Calu3 (cell line): ENCODE measurements at places on chromosomes 16 and 17. TPM values are rescaled to one million over a fixed set of nuclear protein-coding genes. Genes with fewer than 3 reads are reported as not detected.

DNA sequence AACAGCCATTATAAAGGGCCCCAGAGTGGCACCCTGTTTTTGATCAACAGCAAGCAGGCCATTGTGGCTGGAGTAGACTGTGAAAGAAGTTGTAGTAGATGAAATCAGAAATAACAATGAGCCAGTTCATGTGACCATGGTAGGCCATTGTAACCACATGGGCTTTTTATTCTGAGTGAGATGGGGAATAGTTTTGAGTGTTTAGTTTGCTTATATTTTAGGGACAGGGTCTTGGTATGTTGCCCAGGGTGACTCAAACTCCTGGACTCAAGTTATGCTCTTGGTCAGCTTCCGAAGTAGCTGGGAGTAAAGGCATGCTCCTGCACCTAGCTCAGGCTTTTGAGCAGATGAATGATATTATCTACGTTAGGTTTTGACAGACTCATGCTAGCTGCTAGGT is 12.0 kb downstream of the CBFB start:
- H3K36me3 ChIP-seq = peaks cover 27% of the 10 kb centered on the region
- H3K27ac ChIP-seq = peak overlapping the region; percentile 28
- no peaks in the 10 kb centered on the region for H3K27me3 ChIP-seq
- DNase-seq = no peak
- H3K4me3 ChIP-seq = no peak overlapping the region

- H3K4me3 ChIP-seq = no peak overlapping the region
- no peaks in the 10 kb centered on the region for H3K27me3 ChIP-seq
- DNase-seq = no peak
- H3K4me1 ChIP-seq = peaks cover 21% of the 10 kb centered on the region
- H3K27ac ChIP-seq = peak overlapping the region; percentile 21
These were observed 87.6 kb downstream of the ZNF778 start for GRCh38 chr16:89304941-89305705.

DNA sequence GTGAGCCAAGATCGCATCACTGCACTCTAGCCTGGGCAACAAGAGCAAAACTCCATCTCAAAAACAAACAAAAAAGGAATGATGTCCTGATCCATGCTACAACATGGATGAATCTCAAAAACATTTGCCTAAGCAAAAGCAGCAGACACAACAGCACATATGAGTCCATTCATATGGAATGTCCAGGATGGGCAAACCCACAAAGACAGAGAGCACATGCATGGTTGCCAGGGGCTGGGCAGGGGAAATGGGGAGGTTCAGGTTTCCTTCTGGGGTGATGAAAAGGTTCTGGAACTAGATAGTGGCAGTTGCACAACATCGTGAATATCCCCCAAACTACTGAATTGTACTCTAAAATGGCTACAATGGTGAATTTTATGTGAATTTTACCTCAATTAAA is 35.3 kb upstream of the RAI1 start:
- no peaks in the 10 kb centered on the region for H3K36me3 ChIP-seq
- no peak overlapping the region for H3K4me3 ChIP-seq
- no peaks in the 10 kb centered on the region for H3K4me1 ChIP-seq
- H3K27me3 ChIP-seq = peaks cover 38% of the 10 kb centered on the region
- DNase-seq = no peak

GRCh38 chr17:27575096-27575911 is 55.7 kb upstream of the LGALS9 start:
- H3K36me3 ChIP-seq = no peaks in the 10 kb centered on the region
- no peak overlapping the region for H3K27ac ChIP-seq
- H3K4me1 ChIP-seq = peaks cover 21% of the 10 kb centered on the region
- no peak overlapping the region for H3K4me3 ChIP-seq
- H3K27me3 ChIP-seq = no peaks in the 10 kb centered on the region

CTRL gene
- total RNA-seq = 2.6 and 3.4 TPM in 2 replicates

ABCC3 gene
- 88.0 and 125 TPM in 2 replicates for total RNA-seq

TBC1D3K gene
- not detected in 2 replicates for total RNA-seq

CDT1 gene
- 74.8 and 82.5 TPM in 2 replicates for total RNA-seq

KRT16 gene
- 3.8 and 4.2 TPM in 2 replicates for total RNA-seq

TEKT3 gene
- total RNA-seq = not detected in 2 replicates

- H3K27ac ChIP-seq = no peak overlapping the region
- no peak for DNase-seq
- no peak overlapping the region for H3K4me3 ChIP-seq
- no peaks in the 10 kb centered on the region for H3K4me1 ChIP-seq
These were observed 293.8 kb downstream of the ABCC12 start for GRCh38 chr16:47861999-47862398.

C16orf89 gene
- total RNA-seq = not detected in 2 replicates

TPSG1 gene
- total RNA-seq = not detected in 2 replicates

- no peak overlapping the region for H3K4me3 ChIP-seq
- peaks cover 59% of the 10 kb centered on the region for H3K36me3 ChIP-seq
- peaks cover 16% of the 10 kb centered on the region for H3K4me1 ChIP-seq
- no peak for DNase-seq
- H3K27me3 ChIP-seq = no peaks in the 10 kb centered on the region
These were observed 9.7 kb upstream of the ARL5C start for GRCh38 chr17:39175695-39176093.

PPP1R27 gene
- not detected in 2 replicates for total RNA-seq

- H3K27me3 ChIP-seq = peaks cover 40% of the 10 kb centered on the region
- no peaks in the 10 kb centered on the region for H3K4me1 ChIP-seq
- peak overlapping the region; percentile 73 for H3K4me3 ChIP-seq
These were observed 1.5 kb downstream of the NTN1 start for GRCh38 chr17:9022573-9023391.

DNA sequence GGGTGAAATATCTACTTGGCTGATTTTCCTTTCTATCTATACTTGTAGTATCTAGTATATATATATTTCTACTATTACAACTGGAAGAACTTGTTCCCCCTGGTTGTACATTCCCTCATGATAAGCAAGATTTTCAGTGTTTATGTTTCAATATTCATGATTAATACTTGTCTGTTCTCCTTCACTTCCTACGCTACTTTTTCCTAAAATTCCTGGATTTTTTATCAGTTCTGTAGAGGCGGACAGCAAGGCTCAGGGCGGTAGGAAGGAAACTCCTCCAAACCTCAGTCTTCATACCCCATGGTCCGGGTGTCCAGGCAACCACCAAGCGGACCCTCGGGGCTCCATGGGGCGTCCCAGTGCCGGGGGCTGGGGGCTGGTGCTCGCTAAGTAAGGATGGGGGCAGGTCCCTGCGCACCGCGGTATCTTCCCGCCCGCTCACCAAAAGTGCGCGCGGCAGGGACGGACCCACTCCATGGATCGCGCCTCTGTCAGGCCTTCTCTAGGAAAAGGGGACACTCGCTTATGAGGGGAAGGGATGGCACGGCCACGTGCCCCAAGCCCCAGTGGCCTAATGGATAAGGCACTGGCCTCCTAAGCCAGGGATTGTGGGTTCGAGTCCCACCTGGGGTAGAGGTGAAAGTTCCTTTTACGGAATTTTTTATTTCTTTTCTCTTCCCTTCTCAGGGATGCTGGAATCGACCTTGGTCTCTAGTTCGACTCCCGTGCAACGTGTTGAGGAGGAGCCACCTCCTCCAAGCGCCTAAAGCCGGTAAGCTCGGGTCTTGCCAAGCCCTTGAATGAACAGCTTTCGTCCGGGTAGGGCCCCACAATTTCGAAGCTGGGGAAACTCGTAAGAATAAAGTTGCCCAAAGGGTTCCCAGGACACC is 13.2 kb downstream of the ATP5PD start:
- peaks cover 16% of the 10 kb centered on the region for H3K27me3 ChIP-seq
- peaks cover 30% of the 10 kb centered on the region for H3K4me1 ChIP-seq
- peak overlapping the region; percentile 97 for H3K4me3 ChIP-seq
- peak; percentile 98 for DNase-seq
- H3K36me3 ChIP-seq = peaks cover 47% of the 10 kb centered on the region

UBB gene
- 973 and 1,004 TPM in 2 replicates for total RNA-seq

DNA sequence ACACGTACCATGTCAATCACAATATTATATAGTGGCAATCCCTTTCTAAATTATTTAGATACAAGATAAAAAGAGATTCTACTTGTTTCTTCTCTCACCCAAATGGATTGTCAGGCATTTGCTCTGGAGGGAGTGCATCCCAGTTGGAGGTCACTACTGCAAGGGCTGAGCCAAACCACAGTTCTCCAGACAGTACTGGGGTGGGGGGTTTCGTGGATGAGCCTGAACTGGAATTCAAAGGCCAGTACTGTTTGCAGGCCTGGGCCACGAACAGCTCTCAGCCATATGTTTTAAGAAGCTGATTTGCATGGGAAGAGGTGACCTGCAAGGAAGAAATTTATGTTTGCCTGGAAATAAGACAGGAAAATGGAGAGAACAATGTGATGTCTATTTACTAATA is 314.9 kb downstream of the PMP22 start:
- no peaks in the 10 kb centered on the region for H3K27me3 ChIP-seq
- H3K27ac ChIP-seq = no peak overlapping the region
- no peaks in the 10 kb centered on the region for H3K36me3 ChIP-seq
- H3K4me3 ChIP-seq = no peak overlapping the region
- H3K4me1 ChIP-seq = no peaks in the 10 kb centered on the region

DNA sequence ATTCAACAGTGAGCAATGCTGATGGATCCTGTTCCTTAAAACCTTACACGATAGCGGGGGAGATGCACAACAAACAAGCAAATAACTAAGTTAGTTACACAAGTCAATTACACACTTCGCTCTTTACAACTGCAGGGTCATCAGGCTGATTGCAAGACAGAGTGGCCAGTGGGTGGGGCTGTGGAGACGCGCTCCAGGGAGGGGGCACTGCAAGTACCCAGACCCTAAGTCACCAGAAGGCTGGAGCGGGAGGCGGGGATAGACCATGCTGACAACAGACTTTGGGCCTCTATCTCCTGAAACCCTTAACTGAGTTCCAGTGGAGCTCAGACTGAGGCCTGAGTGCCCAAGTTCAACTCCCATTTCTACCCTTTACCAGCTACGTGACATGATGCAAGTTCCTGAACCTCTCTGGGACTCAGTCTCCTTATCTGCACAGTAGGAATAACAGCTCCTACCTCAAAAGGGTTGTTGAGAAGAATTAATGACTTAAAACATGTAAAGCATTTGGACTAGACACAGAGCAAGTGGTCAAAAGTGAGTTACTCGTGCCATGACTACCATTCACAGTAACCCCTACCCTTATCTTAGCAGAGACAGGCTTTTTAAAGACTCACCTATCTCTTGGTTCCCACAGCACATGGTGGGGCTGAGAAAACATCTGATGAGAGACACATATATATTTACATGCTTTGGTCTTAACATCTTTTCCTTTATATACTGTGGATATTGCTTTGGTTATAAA is 10.4 kb downstream of the CPPED1 start:
- no peaks in the 10 kb centered on the region for H3K36me3 ChIP-seq
- DNase-seq = no peak
- no peak overlapping the region for H3K27ac ChIP-seq
- H3K4me1 ChIP-seq = no peaks in the 10 kb centered on the region
- H3K4me3 ChIP-seq = no peak overlapping the region

DNA sequence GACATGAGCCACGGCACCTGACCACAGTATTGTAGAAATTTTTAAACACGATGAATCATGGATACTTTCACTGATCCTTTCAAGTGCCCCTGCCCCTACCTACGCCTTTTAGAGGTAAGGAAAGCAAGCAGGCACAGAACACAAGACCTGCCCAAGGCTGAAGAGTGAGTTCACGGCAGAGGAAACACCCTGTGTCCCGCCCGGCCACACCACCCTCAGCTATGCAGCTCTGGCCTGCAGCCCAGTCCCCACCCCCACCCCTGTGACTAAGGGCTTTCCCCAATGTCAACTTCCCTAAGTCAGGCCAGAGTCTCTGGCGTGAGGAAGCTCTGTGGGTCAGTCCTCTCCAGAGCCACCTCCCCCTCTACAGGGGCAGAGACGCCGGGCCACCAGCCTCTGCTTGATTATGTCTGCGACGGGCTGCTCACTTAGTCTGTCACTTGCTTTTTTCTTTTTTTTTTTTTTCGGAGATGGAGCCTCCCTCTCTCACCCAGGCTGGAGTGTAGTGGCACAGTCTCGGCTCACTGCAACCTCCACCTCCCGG is 8.4 kb downstream of the SLC16A5 start:
- H3K4me3 ChIP-seq = peak overlapping the region; percentile 78
- H3K4me1 ChIP-seq = peaks cover 29% of the 10 kb centered on the region
- peak; percentile 87 for DNase-seq
- peaks cover 94% of the 10 kb centered on the region for H3K36me3 ChIP-seq

DNA sequence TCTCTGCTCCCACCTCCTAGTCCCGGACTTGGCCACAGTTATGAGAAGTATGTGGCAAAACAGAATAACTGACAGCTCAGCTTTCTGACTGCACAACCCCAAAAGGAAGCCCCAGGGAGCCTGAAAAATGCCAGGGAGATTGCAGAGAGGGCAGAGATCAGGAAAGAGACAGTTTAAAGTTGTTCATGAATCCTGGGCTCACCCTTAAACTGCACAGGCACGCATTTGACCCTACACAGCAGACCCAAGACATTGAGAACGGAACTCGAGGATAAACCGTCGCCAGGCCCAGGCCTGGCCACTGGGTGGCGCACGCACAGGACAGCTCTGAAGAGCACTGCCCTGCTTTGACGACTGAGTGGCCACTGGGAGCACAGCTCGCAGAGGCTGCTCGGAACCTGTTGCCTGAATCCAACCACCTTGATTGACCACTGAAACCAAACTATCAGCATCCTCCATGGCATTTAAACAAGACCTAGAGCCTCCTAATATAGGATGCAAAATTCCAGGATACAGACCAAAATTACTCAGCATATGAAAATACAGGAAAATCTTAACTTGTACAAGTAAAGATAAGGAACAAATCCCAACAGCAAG is 114.0 kb downstream of the C16orf95 start:
- peaks cover 92% of the 10 kb centered on the region for H3K27me3 ChIP-seq
- H3K4me3 ChIP-seq = no peak overlapping the region
- no peaks in the 10 kb centered on the region for H3K36me3 ChIP-seq

DNA sequence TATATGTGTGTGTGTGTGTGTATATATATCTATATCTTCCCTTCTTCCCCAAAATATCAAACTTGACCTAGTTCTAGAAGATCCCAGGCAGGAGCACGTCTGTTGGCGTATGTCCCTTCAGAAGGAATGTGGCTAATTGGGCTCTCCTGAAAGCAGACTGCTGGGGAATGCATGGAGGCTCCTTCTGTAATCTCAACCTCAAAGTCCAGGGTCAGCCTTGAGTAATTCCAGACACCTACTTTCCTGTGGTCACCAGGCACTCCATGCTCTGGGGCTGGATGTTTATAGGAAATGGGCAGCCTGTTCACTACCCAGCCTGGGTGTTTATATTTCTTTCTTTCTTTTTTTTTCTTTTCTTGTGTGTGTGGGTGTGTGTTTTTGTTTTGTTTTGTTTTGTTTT is 13.4 kb downstream of the BCO1 start:
- DNase-seq = no peak
- H3K4me1 ChIP-seq = no peaks in the 10 kb centered on the region
- no peak overlapping the region for H3K27ac ChIP-seq
- no peaks in the 10 kb centered on the region for H3K27me3 ChIP-seq
- no peaks in the 10 kb centered on the region for H3K36me3 ChIP-seq

DNA sequence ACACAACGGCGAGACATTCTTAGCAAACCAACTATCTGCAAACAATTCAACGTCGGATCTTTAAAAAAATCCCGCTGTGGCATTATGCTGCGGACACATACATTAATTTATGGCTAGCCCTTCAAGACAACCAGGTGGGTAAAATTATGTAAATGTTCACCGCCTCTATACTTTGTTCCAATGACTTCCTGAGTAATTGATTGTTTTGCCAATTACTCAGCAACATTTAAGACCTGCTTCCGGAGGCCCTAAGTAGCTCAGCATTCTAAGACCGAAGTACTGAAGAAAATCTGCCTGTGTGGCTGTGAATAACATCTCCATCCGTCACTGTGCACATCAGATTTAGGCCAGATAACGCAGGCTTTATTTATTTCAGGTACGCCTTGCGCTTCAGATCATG is 23.3 kb downstream of the QPRT start:
- H3K4me1 ChIP-seq = peaks cover 16% of the 10 kb centered on the region
- DNase-seq = no peak
- H3K27me3 ChIP-seq = peaks cover 26% of the 10 kb centered on the region
- H3K4me3 ChIP-seq = no peak overlapping the region
